ENCODE measurements at places on chromosomes 3 and 15.

- DNase-seq = no peak
These were observed 435 bp downstream of the RAB27A start for GRCh38 chr15:55289011-55289745.

GRCh38 chr15:68990231-68990991, 24.1 kb upstream of the NOX5 start:
- DNase-seq = no peak

GRCh38 chr3:159832024-159832423, 156.6 kb upstream of the IL12A start:
- peak; percentile 36 for DNase-seq

DNA sequence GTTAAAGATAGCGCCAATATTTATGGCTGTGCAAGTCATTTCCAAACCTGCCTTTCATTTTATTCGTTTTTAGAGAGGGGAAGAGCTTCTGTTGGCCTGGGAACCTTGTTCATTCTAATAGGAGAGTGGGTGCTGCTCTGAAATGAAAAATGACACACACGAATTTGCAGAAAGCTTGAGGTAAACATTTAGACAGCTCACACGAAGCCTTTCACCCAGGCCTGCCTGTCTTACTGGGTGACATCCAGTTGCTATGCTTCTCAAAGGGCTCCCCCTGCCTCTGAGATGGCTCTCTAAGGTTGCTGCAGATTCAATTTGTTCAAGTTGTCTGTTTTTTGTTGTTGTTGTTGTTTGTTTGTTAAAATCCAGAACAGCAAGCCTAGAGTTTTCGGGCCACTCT, 18.2 kb downstream of the PEX5L start:
- DNase-seq = peak; percentile 6

DNA sequence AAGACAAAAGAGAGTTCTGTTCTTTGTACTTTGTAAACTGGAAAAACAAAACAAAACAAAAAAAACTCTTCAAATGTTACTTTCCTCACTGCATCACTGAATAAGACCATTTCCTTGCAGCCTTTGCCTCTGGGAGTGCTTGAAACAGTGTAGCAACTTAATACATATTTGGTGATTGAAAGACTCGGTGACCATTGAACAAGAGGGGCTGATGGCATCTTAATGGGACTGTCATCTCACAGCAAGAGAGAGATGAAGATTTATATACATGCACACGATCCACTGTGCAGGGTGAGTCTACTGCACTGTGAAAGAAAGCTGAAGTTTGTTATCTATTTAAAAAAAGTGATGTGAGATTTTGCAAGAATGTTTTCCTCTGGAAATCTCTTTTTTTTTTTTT, 111.9 kb upstream of the KLHL25 start:
- DNase-seq = no peak

- no peak for DNase-seq
These were observed 87.3 kb downstream of the TFG start for GRCh38 chr3:100796556-100796955.

GRCh38 chr15:81265944-81266775, 57.8 kb downstream of the STARD5 start:
- DNase-seq = peak; percentile 54

DNA sequence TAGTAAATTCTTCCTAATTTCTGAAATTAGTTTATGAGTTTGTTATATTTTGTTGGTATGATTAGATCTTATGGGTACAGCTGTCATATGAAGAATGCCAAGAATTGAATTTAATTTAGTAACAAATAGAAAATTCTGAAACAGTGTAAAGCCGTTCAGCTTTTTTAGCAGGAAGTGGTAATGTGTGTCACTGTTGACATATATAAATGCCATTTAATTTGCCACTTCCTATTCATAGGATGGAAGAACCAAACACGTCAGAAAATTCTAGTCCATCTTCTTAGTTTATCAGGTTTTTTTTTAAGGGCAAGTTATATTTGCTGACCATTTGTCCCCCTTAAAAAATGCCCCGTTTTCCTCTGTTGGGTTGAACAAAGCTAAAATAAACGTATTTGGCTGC, 43.0 kb downstream of the RAB8B start:
- DNase-seq = no peak

DNA sequence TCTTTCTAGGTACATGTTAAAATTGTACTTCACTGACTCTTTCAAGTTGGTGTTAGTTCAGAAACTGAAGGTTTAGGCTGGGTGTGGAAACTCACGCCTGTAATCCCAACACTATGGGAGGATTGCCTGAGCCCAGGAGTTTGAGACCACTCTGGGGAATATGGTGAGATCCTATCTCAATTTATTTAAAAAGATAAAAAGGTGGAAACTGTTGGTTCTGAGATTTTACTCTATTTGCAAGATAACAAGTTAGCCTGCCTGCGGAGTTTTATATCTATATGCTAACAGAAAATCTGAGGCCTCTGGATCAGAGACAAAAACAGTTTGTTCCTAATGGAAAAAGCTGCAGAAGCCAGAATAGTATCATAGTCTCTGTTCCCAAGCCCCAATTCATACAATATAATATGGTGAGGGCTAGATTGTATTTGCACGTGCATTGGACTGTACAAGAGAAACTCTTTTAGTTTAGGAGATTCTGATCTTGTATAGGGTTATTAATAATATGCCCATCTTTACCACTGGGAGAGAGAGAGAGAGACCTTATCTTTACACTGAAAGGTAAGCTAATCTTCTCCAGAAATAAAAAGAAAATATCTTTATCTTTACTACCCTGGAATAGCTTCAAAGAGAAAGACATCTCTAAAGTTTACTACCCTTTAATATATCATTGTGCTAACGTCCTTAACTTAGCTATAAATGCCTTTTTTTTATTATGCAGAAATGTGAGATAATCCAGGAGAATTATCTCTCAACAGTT, 1267.6 kb downstream of the OTOL1 start:
- no peak for DNase-seq

DNA sequence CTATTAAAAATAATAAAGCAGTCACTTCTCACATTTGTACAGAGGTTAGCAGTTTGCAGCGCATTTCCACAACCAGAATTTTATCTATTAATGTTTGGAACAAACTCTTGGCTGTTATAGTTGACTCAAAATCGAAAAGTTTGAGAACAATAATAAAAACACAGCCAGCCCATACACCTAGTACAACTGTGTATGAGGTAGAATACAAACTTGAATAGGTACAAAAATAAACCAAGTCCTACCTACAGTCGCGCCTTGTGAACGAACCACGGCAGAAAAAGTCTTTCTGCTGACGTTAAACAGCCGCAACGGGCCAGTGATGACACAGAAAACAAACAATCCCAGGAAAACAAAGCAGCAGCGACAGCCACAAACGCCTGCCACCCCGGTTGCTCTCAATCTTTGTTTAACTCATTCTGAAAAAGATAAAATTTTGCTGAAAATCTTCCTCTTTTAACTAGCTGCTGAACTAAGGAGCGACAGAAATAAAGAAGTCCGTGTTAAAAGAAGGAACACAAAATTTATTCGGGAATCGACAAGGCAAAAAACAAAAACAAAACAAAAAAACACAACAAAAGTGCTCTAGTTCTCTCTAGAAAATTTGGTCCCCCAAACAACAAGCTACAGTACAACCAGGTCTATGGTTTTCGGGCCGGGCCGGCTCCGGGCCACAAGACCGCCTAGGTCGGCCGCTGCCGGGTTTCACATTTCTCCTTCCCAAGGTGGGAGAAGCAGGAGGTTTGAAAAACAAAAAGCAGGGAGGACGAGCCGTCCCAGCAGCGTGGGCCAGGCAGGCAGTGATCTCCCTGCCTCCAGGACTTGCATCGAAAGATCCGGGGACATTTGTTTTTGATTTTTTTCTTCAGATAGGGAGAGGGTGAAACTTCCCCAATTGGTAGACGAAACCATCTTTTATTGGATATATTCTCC, 2.9 kb downstream of the FOXL2 start:
- no peak for DNase-seq

DNA sequence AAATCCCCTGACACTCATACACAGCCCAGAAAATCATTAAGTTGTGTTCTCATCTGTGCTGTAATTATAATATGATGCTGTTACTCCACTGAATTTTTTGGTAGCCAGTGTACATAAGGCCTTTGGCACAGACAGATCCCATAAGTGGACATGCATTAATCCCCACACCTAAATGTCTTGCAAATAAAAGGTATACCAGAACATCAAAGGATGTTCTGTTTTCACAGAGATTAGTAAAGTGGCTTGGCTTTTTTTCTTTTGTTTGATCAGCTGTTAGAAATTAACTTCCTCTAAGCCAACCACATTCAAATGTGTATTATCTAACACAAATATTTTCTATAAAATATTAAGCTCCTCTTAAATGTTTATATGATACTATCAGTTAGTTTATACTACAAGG, 2.7 kb downstream of the SST start:
- no peak for DNase-seq

- no peak for DNase-seq
These were observed 236.2 kb upstream of the THBS1 start for GRCh38 chr15:39344662-39345141.

DNA sequence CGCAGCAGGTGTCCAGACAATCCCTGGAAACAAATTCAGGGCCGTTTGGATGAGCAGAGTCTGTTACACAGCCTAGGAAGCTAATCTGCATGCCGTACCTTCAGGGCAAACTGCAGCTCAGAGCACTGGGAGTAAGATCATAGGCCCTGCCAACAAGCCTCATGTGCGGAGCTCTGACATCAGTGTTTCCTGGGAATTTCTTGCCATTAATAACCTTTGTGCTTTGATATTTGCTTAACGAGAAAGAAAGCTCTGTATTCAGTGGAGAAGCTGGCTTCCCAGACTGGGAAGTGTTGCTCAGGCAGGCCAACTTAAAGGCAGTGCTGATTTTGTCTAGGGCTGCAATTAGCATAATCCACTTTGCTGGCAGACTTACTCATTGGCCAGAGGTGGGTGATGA, 116.1 kb upstream of the KLHL25 start:
- DNase-seq = no peak

GRCh38 chr3:50078091-50078490, 10.6 kb upstream of the RBM5 start:
- DNase-seq = no peak

DNA sequence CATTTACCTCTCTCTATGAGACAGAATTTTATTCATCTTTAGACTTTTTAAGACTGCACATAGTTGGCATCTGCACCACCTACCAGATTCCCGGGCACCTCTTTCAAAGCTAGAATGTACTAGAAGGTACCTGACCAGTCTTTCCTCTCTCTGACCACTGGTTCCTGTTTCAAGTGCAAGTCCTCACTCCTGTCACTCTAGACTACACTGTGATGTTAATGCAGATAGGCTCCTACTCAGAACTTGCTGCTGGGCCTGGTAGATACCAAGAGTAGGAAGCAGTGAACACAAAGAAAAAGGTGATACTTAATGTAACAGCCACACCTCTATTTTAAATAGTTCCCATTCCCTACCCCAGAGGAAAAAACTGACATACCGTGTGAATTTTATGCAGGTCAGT, 8.1 kb upstream of the TCAIM start:
- no peak for DNase-seq

- DNase-seq = peak; percentile 23
These were observed 152.6 kb downstream of the GREM1 start for GRCh38 chr15:32870240-32871033.

- DNase-seq = no peak
These were observed 24.8 kb upstream of the ATG7 start for GRCh38 chr3:11247362-11247761.

- no peak for DNase-seq
These were observed 51.5 kb upstream of the CFAP20DC start for GRCh38 chr3:59101231-59101736.

DNA sequence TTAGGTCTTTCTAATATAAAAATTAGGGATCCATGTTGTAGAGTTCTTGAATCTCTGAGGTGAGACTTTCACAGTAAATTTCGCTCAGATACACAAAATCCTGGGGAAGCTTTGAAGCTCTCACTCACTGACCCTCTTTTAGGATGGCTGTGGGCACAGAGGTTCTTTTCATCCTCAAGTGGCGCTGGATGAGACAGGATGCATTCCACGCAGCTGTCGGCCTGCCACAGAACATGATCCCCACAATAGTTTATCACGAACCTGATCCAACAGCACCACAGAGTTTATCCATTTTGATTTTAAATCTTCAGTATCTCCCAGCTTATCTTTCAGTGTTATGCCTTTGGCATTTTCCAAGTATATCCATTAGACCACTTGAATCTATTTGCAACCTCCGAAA, 91.9 kb downstream of the WDR76 start:
- no peak for DNase-seq

- no peak for DNase-seq
These were observed 23.2 kb upstream of the SRPRB start for GRCh38 chr3:133782454-133782853.

GRCh38 chr3:135149707-135150681, 354.9 kb downstream of the EPHB1 start:
- no peak for DNase-seq

GRCh38 chr3:152488449-152488848, 219.7 kb downstream of the MBNL1 start:
- DNase-seq = no peak

GRCh38 chr3:150599611-150600297, 3.4 kb upstream of the SELENOT start:
- no peak for DNase-seq

DNA sequence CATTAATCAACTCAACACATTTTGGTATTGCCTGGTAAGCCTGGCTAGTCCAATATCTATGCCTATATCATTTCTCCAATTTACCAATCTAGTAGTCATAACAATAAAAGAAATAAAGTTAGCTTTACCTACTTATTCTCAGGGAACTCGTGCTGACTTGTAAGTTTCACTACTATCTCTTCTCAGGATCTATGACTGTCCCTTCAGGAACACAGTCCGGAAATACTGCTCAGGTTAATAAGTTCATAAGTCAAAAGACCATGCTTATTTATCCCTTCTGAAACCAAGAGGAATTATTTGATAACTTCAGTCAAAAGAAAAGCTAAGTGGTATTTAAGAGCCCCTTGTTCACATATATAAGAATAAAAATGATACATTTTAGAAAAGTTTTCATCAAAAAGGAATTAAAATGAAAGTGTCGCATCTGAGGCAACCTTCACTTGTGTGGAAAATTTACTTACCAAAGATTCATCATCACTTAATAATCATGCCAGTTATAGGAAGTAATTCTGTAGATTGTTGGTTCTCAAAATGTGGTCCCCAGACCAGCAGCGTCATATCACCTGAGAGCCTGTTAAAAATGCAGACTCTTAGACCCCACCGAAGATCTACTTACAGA, 15.5 kb upstream of the THRB start:
- no peak for DNase-seq

- peak; percentile 73 for DNase-seq
These were observed 5.5 kb upstream of the CFAP100 start for GRCh38 chr3:126389112-126389793.

GRCh38 chr3:185708392-185708791, 116.5 kb downstream of the IGF2BP2 start:
- DNase-seq = no peak

- DNase-seq = no peak
These were observed 72.6 kb downstream of the REC114 start for GRCh38 chr15:73515527-73515926.

All from GM19239 (cell line).